ENCODE measurements at places on chromosomes 6 and 20. TPM values are rescaled to one million over a fixed set of nuclear protein-coding genes. Genes with fewer than 3 reads are reported as not detected.

SMIM26 gene
- total RNA-seq, result 49.9 TPM

PSORS1C2 gene
- not detected for total RNA-seq

BPIFA1 gene
- total RNA-seq, result not detected

ARMC12 gene
- total RNA-seq, result 0.25 TPM

SPATA25 gene
- 0.25 TPM for total RNA-seq

C6orf15 gene
- not detected for total RNA-seq

GJA1 gene
- 53.6 TPM for total RNA-seq

BFSP1 gene
- total RNA-seq, result 0.49 TPM

Data from temporal lobe (tissue), 4 donors.